Chondrocyte (in vitro differentiated cells): ENCODE measurements at places on chromosomes 16 and 17.

GRCh38 chr16:1678500-1679098, 520 bp downstream of the JPT2 start:
- H3K27me3 ChIP-seq, result no peaks in the 10 kb centered on the region
- peak overlapping the region; percentile 92 for H3K4me3 ChIP-seq
- H3K27ac ChIP-seq, result peak overlapping the region; percentile 82
- DNase-seq, result no peak
- H3K36me3 ChIP-seq, result peaks cover 7% of the 10 kb centered on the region

DNA sequence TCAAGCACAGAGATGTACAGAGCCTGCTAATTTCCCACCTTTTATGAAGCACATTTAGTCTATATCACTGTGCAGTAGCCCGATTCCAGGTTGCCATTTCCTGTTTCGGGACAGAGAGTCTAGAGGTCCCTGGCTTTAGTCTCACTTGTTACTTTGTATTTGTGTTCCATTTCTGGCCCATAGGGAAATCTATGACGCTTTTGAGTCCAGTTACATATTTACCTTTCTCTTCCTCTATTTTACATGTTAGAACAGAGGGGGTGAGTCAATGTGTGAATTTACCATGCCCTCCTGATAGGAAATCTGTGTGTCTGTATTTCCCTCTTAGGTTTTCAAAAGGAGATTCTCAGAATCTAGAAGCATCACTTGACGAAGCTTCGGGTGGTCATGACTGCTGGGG, 227.1 kb upstream of the ZFHX3 start:
- H3K36me3 ChIP-seq, result no peaks in the 10 kb centered on the region
- DNase-seq, result no peak
- H3K4me1 ChIP-seq, result no peaks in the 10 kb centered on the region

- no peak overlapping the region for H3K4me3 ChIP-seq
- no peak for DNase-seq
- H3K4me1 ChIP-seq, result peaks cover 20% of the 10 kb centered on the region
These were observed 477 bp upstream of the OSGIN1 start for GRCh38 chr16:83952587-83952939.

DNA sequence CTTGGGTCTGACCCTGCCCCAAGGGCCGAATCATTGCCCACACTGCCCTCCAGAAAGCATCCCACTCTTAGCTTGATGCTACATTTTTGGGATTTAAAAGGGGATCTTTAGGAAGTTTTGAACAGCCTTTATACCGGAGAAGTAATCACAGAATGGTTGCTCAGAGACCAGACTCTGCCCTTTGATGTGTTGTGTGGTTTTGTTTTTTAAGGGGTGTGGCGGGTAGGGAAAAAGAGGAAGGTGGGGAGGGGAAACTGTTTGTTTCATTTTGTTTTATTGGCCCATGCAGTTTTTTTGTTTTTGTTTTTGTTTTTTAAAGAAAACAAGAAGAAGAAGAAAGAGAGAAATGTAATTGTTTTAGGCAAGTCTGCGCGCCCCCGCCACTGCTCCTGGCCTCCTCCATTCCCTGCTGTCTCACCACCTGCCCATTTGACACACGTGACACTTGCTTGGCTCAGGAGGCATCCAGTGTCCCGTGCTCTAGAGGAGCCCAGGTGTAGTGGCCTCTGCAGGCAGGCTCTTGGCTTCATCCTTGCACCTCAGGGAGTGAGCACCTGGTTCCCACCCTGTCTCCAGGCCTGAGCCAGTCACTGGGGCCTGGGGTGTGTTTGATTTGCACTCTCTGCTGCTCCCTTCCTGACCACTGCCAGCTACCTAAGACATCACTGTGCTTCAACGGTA, 35.7 kb downstream of the GNAO1 start:
- no peak for DNase-seq
- no peaks in the 10 kb centered on the region for H3K4me1 ChIP-seq
- H3K27me3 ChIP-seq, result peaks cover 41% of the 10 kb centered on the region
- no peaks in the 10 kb centered on the region for H3K36me3 ChIP-seq
- no peak overlapping the region for H3K4me3 ChIP-seq

DNA sequence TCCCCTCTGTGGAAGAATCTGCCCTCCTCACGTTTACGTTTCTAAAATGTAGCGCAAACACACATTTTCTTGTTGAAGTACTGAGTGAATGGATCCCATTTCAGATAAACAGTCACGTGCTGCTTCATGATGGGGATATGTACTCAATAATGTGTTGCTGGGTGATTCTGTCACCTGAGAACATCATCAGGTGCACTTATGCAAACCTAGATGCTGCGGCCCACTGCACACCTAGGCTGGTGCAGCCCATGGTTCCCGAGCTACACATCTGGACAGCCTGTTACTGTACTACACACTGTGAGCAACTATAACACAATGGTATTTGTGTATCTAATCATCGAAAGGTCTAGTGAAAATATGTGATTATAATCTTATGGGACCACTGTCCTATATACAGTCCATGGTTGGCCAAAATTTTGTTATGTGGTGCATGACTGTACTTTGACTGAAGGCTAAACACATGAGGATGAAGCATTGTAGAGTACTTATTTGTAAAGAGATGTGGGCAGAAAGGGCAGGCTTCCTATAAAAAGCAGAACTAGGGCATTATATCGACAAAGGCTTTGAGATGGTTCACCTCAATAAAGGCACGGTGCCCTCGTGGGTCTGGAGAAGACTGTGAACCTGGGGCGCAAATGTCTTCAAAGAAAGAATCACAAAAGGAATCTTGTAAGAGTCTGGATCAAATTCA, 26.3 kb downstream of the MARF1 start:
- H3K4me3 ChIP-seq, result no peak overlapping the region
- H3K4me1 ChIP-seq, result peaks cover 14% of the 10 kb centered on the region
- H3K27ac ChIP-seq, result no peak overlapping the region
- H3K36me3 ChIP-seq, result peaks cover 47% of the 10 kb centered on the region
- H3K27me3 ChIP-seq, result no peaks in the 10 kb centered on the region

DNA sequence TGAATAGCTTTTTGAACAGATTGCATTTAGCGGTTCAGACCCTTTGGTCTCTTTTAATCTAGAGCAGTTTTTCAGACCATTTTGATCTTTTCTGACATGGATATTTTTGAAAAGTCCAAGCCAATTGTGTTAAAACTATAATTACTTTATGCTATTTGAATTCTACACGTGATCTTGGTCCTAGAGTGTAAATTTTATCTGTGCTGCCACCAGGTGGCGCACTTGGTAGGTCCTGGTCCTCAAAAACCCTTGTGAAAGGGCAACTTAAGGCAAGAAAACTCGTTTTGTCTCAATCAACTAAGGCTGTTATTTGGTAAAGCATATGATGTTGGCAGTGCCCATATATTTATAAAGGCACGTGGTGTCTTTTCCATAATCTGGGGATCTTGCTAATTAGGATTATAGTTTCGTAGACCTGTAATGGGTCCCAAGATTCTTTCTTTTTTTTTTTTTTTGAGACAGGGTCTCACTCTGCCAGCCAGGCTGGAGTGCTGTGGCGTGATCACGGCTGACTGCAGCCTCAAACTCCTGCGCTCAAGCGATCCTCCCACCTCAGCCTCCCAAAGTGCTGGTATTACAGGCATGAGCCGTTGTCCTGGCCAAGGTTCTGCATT, 43.9 kb upstream of the TEX2 start:
- no peak for DNase-seq
- H3K27me3 ChIP-seq, result no peaks in the 10 kb centered on the region
- no peak overlapping the region for H3K27ac ChIP-seq
- H3K4me1 ChIP-seq, result peaks cover 3% of the 10 kb centered on the region

DNA sequence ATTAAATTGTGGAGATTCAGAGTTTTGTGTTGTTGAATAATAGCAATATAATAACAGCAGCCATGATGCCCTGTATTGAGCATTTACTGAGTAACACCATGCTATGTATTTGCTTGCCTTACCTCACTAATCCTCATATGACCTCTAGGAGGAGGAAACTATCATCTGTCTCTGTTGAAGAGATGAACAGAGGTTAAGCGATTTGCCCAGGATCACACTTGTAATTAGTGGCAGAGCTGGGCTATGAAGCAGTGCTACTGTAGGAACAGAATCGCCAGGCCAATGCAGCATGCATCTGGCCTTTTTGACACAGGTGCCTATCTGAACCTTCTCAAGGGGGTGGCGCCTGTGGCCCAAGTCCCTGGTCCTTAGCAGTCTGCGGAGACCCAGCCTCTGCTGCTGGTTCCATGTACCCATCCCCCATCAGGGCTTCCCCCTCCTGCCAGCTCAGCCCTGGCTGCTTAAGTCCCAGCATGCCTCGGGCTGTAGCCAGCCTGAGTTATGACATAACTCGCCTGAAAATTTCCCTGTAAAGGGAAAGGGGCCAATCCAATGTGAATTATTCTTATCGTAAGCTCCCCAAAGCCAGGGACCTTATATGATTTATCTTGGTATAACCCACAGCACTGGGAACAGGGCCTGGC, 50.4 kb upstream of the HS3ST2 start:
- no peak overlapping the region for H3K27ac ChIP-seq
- H3K4me3 ChIP-seq, result no peak overlapping the region
- H3K36me3 ChIP-seq, result no peaks in the 10 kb centered on the region
- no peak for DNase-seq
- H3K27me3 ChIP-seq, result no peaks in the 10 kb centered on the region

DNA sequence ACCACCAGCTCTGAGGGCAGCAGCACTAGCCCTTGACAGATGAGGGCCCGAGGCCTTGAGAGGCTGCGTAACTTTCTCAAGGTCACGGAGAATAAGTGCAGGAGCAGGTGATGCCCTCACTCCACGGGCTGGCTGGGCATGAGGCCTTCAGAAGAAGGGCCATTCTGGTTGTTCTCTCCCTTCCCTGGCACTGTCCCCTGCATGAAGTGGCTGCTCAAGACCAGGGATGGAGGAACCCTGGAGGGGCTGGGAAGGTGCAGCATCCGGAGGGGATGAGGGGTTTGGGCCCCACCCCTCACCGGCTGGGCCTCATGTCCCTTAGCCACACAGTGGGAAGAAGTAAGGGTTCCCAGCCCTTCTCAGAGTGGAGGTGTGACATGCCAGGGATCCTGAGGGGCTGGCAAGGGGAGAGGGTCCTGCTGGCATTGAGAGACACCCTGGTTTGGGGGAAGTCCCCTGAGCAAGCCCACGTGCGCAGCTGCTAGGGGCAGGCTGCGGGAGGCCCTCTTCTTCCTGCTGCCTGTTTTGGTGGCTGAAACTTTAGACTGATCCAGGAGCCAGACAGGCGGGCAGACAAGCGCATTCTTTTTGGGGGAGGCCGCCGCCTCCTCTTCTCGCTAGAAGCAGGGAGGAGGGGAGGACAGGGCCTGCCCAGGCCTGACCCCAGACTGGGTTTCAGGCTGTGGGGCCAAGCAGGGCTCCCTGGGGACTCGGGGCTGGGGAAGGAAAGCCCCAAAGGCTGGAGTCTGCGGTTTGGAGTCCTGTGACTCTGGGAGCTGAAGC, 74.0 kb downstream of the N4BP1 start:
- DNase-seq, result no peak
- H3K36me3 ChIP-seq, result peaks cover 3% of the 10 kb centered on the region
- H3K27me3 ChIP-seq, result no peaks in the 10 kb centered on the region
- peak overlapping the region; percentile 36 for H3K4me3 ChIP-seq
- peaks cover 73% of the 10 kb centered on the region for H3K4me1 ChIP-seq

DNA sequence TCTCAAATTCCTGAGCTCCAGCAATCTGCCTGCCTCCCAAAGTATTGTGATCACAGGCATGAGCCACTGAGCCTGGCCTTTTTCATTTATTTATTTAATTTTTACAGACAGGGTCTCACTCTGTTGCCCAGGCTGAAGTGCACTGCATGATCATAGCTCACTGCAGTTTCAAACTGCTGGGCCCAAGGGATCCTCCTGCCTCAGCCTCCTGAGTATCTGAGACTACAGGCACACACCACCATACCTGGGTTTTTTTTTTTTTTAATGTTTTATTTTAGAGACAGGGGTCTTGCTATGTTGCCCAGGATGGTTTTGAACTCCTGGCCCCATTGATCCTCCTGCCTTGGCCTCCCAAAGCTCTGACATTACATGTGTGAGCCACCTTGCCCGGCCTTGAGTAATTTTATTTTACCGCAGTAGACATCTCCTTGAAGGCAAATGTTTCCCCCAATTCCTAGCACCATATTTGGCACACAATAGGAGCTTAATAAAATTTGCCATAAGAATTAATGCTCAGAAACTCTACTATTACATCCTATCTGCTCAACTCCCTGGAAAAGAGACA, 1.9 kb upstream of the EEF2K start:
- no peak for DNase-seq
- H3K27me3 ChIP-seq, result no peaks in the 10 kb centered on the region
- H3K27ac ChIP-seq, result no peak overlapping the region

DNA sequence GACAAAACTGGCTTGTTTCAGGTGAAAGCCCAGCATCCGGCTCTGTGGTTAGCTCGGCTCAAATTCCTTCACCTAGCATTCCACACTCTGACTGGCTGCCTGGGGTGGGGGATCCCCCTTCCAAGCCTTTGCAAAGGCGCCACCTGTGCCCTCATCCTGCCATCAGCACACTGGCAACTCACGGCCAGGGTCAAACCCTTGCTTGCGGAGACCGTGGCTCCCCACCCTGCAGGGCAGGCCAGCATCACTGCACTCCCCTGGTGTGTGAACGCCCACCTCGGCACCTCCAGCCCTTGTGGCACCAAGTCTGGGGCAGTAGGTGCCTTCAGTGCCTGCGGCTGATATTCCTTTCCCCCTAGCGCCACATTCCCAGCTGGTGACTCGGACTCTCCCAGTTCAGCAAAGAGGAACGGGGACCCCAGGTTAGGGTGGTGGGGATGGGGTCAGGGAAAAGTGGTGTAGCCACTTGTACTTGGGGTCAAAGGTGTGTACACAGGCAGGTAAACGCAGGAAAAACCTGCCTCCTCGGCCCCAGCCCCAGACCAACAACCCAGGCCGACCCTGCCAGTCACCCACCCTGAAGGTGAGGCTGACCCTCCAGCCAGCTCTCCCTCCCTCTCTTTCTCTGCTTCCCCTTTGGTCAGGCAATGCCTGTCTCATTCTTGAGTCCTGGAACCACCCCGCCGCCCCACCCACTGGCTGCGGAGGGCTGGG, 1.1 kb downstream of the FLII start:
- peak overlapping the region; percentile 99 for H3K4me3 ChIP-seq
- H3K27me3 ChIP-seq, result no peaks in the 10 kb centered on the region
- peaks cover 10% of the 10 kb centered on the region for H3K36me3 ChIP-seq
- no peak for DNase-seq
- peak overlapping the region; percentile 97 for H3K27ac ChIP-seq

GRCh38 chr17:28748852-28749515, 5.2 kb downstream of the TRAF4 start:
- H3K27ac ChIP-seq, result peak overlapping the region; percentile 57
- H3K4me3 ChIP-seq, result no peak overlapping the region
- peaks cover 27% of the 10 kb centered on the region for H3K4me1 ChIP-seq
- peaks cover 8% of the 10 kb centered on the region for H3K36me3 ChIP-seq
- no peak for DNase-seq
- H3K27me3 ChIP-seq, result no peaks in the 10 kb centered on the region
